GM03348 (cell line): ENCODE measurements at places on chromosomes 6 and 20.

GRCh38 chr20:5349448-5349847 is 32.7 kb upstream of the PROKR2 start:
- no peak for DNase-seq

- DNase-seq = no peak
Observed at GRCh38 chr6:65191471-65191870, 515.6 kb downstream of the EYS start.

GRCh38 chr20:3798373-3798768 is 2.3 kb downstream of the CDC25B start:
- no peak for DNase-seq

- DNase-seq = no peak
Observed at GRCh38 chr6:137148306-137149034, 25.0 kb downstream of the IL22RA2 start.

- no peak for DNase-seq
Observed at GRCh38 chr20:46588532-46589511, 38.4 kb upstream of the OCSTAMP start.

- no peak for DNase-seq
Observed at GRCh38 chr20:55186228-55186627, 710.8 kb downstream of the DOK5 start.

DNA sequence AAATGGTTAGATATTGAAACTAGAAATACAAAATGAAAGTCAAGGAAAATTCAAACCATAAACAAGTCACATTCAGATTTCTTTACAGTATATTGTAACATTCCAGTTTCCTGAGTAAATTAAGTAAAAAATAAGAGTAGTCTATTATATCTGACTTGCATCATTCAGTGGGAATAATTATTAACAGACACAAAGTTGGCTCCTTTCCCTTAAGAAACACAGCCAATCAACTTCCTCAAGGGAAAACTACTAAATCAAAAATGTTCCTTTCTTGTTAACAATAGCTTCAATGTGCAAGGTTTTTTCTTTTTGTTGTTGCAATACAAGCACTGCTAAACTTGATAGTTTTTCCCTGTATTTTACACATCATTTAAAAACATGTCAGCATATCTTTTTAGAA is 33.2 kb downstream of the DNAAF9 start:
- peak; percentile 36 for DNase-seq

- DNase-seq = no peak
Observed at GRCh38 chr20:56629464-56630085, 469 bp downstream of the TFAP2C start.
